ENCODE measurements at places on chromosomes 12 and 14.
A peak's percentile ranks its signal among the peaks of the same experiment; 100 is the strongest.

DNA sequence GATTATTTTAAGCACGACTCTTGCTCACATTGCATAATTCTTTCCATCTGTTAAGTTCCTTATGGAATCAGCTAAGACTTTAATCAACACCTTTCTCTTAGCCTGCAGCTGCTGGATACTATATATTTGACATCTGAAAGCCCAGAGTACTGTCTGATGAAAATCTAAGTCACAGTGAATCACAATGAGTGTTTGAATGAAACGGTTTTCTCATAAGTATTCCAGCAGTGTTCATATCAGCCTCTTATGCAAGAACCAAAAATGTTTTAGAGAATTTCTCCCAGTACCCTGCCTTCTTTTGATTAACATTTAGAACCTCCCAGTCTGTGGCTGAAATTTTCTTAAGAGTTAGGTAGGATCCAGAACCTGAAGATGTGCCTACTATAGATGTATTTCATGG, 55.6 kb downstream of the FRMD6 start:
- no peak for DNase-seq

- DNase-seq = no peak
These were observed 89.8 kb downstream of the FAR2 start for GRCh38 chr12:29238822-29239291.

DNA sequence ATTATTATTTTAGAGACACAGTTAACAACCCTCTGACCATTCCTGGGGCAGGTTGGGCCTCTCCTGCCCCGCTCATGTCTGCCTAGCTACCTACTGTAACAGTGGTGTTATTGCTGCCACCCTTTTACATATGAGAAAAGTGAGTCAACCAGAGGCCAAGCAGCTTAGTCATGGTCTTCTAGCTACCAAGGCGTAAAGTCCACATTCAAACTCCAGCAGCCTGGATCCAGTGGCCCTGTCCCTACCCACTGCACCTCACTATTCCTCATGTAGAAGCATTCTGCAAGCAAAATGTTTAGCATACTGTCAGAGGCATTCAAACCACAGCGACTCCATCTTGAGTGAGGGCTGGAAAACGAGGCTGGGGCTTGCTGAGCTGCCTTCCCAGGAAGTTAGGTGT, 95.8 kb downstream of the SLC15A4 start:
- no peak for DNase-seq

DNA sequence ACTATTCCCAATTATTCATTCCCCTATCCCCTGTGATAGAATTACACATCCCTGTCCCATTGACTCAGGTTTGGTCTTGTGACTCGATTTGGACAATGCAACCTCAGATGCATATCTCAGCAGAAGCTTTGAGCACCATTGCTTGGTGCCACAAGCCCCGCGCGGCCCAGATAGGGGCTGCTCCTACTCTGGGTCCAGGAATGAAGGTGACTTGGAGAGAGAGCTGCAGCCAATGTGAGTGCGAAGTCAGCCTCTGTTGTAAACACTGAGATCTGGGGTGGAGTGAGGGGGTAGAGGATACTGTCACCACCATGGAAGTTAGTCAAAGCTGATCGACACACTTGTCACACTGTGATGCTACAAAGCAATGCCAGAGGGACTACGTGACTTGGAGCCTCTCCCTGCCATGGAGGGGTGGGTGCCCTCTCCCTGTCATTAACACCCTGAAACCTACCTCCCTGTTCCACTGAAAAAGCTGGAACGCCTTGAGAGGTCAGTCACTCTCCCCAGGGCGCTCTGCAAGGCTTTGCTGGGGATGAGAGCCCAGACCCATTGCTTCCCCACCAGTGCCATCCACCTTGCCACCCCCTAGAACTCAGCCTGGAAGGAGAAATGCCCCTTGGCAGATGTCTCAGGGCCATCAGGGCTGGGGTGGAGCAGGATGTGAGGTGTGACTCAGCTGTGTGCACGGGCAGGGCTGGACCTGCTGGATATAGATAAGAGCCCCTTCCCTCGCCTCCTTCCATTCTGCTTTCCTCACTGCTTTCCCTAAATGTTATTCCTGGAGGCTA, 6.6 kb upstream of the PLEK2 start:
- DNase-seq = no peak

DNA sequence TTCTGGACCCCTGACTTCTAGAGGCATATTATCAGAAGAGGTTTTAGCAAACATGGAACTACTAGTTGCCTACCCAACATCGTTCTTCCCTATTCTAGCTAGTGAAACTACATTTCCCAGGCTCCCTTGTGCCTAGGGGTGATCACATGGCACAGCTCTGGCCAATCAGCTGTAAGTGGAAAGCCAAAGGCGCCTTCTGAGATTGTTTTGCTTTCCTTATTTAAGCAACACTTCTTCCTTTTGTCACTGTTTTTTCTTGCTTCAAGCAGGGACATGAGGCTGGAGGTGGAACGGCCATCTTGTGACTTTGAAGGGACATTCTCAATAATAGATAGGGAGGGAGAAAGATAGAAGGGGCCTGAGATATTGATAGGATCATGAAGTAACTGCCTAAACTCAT, 136.7 kb downstream of the ZNF664 start:
- no peak for DNase-seq

DNA sequence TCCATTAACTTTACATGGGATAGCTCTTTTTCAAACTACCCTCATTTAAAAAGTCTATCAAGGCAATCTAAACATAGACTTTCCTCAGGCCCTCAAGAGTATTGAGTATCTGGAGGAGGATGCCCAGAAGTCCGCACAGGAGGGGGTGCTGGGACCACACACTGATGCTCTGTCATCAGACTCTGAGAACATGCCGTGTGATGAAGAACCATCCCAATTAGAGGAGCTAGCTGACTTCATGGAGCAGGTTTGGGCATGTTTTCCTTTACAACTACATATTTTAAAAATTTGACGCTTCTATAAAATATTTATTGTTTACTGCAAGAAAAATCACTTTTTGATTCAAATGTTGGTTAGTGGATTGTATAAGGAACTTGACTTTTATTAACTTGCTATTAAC, 93.5 kb downstream of the EP400 start:
- no peak for DNase-seq

DNA sequence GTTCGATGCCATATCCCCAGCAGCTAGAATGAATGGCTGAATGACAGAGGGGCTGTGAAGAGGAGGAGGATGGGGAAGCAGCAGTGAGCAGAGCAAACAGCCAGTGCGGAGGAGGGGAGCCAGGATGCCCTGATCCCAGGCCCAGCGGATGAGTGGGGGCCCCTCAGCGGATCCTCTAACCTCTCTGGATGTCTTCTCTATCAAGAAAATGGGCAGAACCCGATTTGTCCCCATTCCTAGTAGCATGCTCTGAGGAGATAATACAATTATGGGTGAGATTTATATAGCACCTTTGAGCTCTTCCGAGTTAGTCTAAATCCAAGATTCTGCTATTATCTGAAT, 30.0 kb upstream of the RPLP0 start:
- DNase-seq = no peak

DNA sequence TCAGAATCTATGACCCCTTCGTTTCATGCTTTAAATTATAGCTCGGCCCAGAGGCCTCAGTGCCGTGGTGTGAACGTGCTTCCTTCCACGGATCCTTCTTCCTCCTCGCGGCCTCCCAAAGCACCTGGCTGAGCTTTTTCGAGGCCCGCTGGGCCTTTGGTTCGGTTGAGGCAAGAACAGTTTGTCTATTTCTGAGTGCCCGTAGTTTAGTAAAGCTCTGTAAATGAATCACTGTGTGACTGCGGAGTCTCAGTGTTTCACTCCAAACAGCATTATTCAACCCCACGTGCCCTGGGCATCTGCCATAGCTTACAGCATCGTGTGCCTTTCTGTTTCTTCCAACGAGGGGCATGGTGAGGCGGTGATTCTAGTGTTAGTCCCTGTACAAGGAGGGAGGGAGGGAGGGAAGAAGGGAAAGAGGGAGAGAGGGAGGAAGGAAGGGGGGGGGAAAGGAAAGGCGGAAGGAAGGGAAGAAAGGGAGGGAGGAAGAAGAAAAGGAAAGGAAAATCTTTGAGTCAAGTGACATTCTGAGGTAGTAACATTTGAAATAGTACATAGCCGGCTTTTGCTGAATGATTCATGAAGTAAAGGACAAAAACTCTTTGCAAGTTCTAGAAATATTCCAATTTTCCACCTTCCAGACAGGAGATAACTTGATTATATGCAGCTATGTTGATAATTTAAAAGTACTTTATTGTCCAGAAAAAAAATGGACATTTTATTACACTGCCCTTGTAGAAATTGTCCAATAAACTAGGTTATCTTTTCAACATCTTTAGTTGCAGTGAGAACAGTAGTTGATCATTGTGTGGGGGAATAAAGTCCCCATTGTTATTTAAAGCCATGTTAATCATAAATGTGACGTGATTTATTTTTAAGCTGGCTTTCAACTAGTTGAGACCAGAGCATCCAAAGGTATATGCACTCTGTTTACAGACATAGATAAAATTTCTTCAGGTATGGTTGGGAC, 1.2 kb upstream of the TRIM9 start:
- peak; percentile 61 for DNase-seq

DNA sequence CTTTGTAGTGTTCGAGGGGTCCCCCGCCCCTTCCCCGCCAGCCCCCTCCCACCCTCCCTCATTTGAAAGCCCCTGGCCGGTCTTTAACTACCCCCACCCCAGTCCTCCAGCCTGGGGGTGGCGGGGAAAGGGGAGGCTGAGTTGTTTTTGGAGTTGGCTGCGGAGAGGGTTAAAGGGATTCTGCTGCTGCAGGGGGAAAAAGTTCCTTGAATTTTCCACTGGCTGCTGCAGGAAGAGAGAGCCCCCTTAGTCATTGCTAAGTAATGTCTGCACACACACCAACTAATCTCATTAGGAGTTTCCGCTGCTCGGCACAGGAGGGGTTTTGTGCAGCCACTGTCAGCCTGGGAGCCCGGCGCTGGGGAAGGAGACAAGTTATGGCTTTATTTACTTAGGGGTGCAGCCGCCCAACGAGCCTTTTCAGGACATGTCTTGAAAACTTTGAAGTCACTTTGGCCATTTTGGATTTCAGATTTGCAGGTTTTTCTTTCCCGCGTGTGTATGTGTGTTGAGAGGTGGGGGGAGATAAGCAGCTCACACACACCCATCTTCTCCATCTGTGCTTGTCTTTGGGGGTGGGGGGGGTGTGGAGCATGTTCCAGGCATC, 1.8 kb downstream of the ELK3 start:
- DNase-seq = peak; percentile 29

DNA sequence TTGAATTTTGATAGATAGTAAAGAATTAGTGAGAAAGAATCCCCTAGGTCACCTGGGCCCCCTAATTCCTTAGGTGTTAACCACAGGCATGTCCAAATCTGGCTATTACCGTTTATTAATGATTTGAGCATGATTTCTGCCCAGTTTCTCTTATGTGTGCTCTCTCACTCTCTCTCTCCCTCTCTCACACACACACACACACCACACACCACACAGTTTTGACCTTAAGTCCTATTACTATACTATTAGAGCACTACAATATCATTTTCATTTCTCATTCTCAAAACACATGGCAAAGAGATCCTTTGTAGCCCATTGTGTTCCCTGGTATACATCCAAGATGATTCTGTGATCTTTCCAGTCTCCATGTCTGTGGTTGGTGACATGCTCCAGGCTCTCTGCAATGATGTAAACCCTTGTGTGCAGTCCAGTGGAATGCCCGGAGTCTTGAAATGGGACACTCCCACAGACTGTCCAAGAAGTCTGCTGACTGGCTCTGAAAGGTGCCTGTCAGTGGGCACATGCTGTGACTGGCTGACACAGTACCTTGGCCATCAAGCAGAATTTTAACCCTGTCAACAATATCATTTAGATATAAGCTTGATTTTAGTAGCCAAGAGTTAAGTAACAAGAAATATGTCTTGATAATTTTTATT, 96.2 kb downstream of the FIGNL2 start:
- no peak for DNase-seq

- DNase-seq = no peak
These were observed 100.3 kb downstream of the SETD3 start for GRCh38 chr14:99380402-99380801.

DNA sequence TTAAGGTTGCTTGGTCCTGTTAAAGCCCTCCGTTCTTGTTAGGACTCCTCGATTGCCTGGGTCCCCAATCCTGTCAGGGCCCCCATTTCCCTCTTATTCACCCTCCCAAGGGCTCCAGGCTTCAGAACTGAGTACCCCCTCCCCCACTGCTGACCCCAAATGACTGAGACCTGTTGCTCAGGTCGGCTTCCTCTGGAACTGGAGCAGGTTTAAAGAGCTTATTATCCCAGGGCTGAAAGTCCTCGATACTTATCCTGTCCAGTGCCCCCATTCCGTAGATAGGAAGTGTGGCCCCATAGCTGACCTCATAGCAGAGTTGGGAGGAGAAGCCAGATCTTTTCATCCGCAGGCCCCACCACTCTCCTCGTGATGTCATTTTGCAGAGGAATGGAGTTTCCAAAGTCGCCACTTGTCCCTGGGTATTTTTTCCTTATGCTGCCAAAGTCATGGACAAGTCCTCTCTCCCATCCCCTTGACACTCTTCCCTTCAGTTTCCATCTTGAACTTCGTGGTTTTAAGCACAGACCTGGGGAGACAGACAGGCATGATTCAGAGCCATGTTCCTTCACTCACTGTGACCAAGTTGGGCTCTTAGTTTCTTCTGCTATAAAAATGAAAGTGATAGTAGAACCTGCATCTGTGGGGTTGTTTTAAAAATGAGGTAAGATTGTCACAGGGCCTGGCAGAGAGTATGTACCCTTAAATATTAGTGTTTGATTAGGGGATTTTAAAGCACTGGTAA, 1.2 kb downstream of the USP30 start:
- DNase-seq = no peak

GRCh38 chr12:116540622-116541152, 18.5 kb upstream of the MAP1LC3B2 start:
- DNase-seq = no peak

- no peak for DNase-seq
These were observed 24.7 kb downstream of the TRAPPC6B start for GRCh38 chr14:39145266-39145966.

GRCh38 chr12:10215436-10215835, 2.8 kb downstream of the GABARAPL1 start:
- no peak for DNase-seq

DNA sequence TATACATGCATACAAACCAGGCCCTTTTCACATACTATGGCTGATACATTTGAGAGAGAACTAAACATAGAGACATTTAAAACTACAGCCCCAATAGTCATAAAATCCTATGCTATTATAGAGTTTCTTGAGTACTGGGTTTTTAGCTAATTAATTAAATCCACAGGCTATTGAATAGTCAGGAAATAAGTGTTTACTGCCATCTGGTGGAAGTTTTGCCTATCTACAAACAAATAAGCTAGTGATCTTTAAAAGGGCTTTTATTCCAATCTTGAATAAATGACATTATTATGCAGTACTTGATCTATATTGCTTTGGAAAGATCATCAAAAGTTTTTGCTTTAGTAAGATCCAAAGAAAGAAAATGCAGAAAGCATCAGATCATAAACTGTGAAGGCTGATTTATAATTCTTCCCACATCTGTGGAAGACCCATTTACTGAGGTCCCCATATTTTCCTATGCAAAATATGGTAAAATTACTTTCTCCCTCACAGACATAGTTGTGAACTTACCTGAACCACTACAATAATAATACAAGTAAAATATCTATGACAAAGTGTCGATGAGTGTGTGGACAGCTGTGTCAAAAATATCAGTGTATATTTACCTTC, 131.3 kb downstream of the ITPR2 start:
- peak; percentile 11 for DNase-seq

- DNase-seq = no peak
These were observed 249.9 kb downstream of the DPF3 start for GRCh38 chr14:72644038-72644437.

- peak; percentile 60 for DNase-seq
These were observed 37.5 kb downstream of the CCNK start for GRCh38 chr14:99518441-99519346.
